ENCODE measurements at places on chromosomes 12 and 14.

GRCh38 chr14:97276573-97276972 is 479.4 kb downstream of the VRK1 start:
- DNase-seq = no peak

DNA sequence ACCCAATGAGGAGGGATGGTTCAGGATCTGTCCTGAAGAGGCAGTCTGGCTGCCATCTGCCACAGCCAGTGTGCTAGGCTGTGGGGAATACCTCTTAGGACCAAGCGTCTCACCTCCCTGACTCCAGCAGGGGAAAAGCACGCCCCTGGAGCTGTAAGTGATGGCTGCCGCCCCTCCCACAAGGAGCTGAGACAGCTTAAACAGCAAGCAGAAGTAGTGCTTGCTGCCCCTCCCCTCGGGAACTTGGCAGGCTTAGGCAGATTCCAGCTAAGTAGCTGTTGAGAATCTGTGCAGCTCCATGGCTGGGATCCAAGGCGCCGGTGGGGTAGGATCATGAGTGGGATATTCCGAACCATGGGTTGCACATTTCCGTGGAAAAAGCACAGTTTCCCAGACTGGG is 360.4 kb upstream of the MDGA2 start:
- DNase-seq = no peak

GRCh38 chr12:28107679-28108078 is 82.6 kb upstream of the CCDC91 start:
- DNase-seq = no peak

DNA sequence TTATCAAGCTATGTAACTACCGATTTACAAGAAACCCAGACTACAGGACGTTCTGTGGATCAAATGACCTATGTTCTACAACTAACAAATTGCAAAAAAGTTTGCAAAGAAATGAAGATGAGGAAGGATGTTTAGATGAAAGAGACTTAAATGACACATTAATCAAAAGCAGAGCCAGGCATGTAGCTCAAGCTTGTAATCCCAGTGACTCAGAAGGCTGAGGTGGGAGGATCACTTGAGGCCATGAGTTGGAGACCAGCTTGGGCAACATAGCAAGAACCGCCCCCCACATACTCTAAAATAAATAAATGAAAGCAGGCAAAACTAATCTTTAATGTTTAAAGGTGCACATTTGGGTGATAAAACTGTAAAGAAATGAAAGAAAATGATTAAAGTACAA is 331.9 kb downstream of the BTG1 start:
- DNase-seq = no peak

DNA sequence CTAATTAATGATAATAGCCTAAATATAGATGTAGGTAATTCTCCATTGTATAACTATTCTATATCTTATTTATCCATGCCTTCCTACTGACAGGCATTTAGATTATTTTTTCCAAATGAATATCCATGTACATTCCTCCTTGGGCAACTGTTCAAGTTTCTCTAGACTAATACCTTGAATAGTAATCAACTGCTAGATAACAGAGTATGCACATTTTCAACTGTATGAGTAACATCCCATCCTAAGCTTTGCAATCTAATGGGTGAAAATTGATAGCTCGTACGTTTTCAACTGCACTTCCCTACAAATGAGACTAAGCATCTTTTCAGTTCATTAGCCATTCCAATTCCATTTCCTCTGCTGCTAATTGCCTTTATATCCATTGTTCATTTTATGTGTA is 37.0 kb downstream of the YAF2 start:
- DNase-seq = no peak

DNA sequence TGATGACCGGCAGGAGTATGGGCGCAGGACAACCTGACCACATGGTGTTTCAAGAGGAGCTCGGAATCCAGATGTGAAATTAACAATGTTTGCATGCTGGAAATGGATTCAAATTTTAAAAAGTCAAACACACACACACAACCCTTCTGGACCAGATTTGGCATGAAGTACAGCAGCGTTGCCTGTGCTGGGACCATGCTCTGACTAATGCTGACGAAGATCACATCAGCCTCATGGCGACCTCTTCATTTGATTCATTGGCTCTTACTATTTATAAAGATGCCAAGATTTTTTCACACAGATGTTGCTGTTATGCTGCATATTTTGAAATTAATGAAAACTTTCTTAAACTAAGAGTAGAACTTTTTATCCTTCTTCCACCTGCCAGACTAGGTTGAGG is 926.6 kb upstream of the TMEM132C start:
- DNase-seq = no peak

DNA sequence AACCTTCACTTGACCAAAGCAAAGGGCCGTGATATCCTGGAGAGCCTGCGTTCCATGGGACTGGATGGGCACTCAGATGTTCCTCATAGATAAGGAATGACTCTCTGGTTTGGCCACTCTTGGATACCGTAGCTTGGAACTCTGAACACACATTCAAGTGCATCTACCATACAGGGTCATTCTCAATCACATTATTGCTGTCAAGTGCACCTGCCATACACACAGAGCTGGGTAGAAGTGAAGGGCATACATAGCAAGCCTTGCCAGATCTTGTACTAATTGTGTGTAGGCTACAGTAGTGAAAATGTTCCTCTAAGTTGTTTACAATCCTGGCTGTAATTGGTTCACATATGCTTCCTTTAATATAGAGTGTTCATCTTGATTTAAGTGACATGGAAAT is 58.3 kb downstream of the PELI2 start:
- no peak for DNase-seq

DNA sequence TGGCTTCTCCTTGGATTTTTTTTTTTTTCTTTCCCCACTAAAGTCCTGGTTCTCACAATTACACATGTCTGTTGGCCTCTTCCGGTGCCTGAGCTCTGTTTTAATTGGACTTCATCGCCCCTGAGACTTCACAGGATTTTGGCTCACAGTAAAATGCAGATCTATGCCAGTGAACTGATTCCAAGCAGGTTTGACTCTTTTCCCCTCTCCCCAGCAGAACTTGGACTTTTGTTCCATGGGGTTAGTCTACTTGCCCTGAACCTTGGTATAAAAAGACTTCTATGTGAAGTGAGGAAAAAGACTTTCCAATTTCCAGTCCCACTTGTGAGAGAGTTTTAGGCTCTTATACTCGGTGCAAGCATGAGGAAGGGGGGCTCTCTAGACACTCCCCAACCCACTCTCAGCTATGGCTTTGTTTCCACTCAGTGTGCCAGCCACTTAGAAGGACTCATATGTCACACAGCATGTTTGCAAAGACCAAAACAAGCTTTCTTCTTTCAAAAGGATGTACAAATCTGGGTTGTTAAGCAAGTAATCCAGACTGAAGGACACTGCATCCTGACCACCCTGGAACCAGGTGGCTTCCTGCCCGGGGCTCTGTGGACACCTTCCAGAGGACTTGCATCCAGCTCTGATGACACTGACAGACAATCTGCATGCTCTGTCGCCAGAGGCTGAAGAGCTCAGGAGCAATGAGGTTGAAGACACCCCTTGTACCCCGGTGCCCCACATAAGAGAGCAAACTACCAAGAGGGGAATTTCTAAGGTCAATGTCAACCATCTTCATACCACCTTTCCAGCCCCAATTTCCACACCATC is 221.9 kb upstream of the EGLN3 start:
- DNase-seq = no peak

DNA sequence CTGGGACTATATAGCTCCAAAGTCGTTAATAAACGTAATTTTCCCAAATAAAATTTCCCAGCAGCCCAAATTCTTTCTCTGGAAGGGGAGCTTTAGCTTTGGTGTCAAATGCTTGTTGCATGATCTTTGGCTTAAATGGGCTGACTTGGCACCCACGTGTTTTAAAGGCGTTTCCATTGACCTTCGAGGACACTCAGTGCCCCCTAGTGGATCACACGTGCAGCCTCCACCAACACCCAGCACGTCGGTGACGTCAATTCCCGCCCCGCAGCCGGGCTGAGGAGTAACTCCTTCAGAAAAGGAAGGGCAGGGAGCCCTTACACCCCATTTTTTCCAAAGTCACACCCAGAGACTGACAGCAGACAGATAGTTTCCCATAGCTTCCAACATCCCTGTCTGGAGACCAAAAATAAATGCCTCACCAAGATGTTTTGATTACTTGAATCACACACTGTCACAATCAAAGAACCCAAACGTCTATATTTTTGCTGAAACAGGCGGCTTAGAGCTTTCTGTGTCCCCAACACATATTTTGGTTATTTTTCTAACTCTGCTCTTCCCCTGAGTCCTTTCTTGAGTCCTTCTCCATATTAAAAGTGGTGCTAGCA is 707.9 kb downstream of the AACS start:
- DNase-seq = no peak

GRCh38 chr12:19205120-19205519 is 75.6 kb downstream of the PLEKHA5 start:
- DNase-seq = no peak
